Esophagus mucosa (tissue), 1 donor: ENCODE measurements at places on chromosomes 11 and 22.

GRCh38 chr11:96143041-96143521, 199.9 kb downstream of the MAML2 start:
- ATAC-seq = no peak

GRCh38 chr11:112525270-112525669, 264.6 kb upstream of the PLET1 start:
- ATAC-seq = peak; percentile 72

- no peak for ATAC-seq
Observed at GRCh38 chr11:71843858-71844257, 10.9 kb downstream of the DEFB108B start.

GRCh38 chr22:33006220-33006954, 51.8 kb downstream of the SYN3 start:
- ATAC-seq = peak; percentile 82

GRCh38 chr11:28448186-28448585, 340.0 kb downstream of the METTL15 start:
- no peak for ATAC-seq

DNA sequence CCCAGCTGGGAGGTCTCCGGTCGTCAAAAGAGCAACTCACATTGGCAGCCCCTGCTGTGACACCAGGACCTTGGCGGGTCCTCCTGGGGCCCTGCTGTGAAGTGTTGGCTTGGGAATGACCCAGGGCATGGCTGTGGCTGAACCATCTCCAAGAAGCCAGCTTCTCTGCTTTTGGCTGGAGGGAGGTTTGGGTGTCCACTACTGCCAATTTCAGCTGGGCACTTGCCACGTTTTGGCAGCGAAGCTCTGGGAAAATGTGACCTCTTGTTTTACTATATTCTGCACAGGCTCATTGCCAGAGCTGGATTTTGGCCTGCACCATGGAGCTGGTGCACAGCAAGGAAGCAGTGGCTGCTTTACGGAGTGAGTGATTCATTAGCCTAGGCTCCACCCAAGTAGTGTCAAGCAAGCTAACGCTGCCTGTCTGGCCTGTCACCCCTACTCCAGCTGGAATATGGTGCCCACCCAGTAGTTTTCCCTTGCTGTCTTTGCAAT, 24.3 kb upstream of the SMCO4 start:
- ATAC-seq = peak; percentile 69

- no peak for ATAC-seq
Observed at GRCh38 chr11:75565916-75566762, 4.1 kb downstream of the SERPINH1 start.

DNA sequence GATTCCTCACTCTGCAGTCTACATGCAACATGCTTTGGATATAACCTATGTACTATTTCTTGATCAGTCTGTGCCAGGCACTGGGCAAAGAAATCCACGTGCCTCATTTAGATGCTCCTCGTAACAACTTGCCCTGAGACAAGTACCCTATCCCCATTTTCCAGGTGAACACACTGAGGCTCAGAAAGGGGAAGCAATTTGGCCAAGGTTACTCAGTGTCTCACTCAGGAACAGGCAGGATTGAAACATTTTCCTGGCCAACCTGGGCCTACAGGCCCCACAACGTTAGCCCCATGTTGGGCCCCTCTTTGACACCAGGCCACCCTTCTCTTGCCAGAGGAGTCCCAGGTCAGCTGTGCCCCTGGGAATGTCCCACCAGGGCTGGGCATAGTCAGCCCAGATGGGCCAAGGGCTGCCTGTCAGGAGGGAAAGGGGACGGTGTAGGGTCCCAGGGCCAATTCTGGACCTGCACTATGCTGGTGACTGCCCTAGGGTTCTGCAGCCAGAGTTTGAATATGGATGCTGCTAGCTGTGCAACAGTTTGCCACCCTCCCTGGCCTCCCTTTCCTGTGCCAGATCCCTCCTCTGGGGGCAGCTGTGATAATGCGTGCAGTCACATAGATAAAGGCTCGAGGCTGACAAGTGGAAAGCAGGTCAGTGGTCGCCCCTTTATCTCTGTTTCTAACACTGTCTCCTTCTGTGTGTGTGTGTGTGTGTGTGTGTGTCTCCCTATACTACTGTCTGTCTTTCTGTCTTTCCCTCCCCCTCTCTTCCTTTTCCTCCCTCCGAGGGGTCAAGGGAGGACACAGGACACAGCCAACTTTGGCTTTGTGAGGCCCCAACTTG, 10.4 kb upstream of the EMID1 start:
- peak; percentile 33 for ATAC-seq

- no peak for ATAC-seq
Observed at GRCh38 chr11:31397239-31397834, 27.7 kb downstream of the DNAJC24 start.

- ATAC-seq = no peak
Observed at GRCh38 chr11:3613998-3614741, 27.6 kb downstream of the ART5 start.

DNA sequence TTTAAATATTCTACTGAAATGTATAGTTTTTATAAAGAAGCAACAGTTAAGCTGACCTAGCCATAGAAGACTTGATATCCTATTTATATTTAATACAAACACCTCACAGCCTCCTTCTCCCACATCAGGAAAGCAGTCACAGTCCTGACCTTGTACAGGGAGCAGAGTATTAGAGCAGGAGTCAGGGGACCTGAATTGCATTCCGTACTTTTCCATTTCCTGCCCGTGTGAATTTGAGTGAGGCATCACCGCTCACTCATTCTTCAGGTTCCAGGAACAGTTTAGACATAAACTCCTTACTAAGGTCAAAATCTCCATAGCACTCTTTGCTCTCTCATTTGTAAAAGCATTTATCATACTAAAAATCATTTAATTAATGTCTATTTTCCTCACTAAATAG, 482.5 kb upstream of the FAT3 start:
- ATAC-seq = no peak

DNA sequence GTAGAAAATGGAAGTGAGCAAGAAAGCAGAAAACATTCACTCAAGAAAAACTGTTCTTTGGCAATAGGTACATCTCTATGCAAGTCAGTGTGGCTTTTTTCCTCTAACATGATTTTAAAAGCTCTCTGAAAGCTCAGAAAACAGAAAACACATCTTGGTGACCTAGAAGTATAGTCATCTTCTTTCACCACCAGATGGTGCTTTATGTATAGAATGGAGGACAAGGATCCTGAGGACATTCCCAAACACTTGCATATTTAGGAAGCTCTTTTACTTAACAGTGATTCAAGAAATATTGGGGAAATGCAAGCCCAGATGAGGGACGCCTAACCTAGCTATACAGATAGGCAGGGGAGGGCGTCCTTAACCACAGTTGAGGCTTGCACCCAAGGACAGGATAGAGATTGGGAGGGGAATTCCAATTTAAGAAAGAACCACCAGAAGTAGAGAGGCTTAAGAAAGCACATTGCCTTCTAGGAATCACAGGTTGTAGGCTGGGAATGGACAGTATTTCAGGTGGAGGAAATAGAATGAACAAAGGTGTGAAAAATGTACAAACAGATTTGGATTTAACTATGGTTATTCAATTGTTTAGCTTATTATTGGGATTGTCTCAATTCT, 13.8 kb upstream of the CCDC81 start:
- ATAC-seq = no peak

DNA sequence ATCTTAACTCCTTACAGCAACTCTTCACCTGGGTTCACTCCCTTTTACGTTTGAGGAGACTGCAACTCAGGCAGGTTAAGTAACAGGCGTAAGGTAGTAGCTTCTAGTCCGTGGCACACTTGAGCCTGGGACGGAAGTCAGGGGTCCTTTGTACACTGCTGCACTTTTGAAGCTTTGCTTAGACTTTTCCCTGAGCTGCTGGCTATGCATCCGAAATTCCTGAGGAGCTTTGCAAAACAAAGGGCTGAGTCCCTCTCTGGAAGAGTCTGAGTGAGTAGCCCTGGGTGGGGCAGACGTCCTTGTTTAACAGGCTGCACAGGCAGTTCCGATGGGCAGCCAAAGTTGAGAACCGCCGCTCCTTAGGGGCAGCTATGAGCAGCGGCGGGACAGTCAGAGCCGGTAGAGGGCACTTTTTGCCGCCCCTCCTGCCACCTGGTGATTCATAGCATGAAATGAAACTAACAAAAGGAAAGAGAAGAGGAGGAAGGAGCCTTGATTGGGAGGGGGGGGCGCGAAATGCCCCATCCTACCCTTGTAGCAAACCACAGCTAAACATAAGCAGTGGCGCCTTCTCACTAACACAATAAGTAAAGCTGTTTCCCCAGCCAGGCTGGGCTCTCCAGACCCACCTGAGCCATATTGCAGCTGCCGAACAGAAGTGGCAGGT, 1.4 kb downstream of the TMEM109 start:
- peak; percentile 77 for ATAC-seq

GRCh38 chr11:27761356-27761755, 61.1 kb upstream of the BDNF start:
- no peak for ATAC-seq

- ATAC-seq = peak; percentile 65
Observed at GRCh38 chr22:46287873-46288751, 8.6 kb upstream of the GTSE1 start.

DNA sequence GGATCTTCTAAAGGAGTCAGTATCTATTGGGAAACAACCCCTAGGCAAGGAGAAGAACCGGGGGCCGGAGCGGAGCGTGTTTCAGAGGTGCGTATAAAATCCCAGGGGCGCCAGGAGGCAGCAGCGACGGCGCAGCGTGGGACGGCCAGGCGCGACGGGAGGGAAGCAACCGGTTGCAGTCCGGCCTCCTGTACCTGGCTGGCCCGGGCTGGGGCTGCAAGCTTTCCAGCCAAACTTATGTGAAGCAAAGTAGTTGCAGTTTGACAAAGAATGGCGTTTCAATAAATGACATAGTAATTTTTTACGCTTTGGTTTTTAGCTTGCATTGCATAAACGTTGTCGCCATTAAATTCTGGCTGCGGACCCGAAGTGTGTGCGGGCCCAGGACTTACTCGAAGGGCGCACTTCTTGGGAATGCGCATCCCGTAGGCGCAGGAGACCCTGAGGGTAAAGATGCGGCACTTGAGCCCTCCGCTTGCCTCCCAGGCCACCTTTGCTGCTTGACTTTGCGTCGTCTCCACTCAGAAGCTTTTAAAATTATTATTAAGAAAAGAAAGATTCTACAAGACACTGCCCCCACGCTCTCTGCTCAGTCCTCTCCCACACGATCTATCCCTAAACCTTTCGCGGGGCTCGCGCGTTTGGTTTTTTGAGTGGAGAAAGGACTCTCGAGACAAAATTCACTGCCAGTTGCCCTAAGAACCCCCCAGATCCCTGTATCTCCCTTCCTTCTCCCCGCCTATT, 1.6 kb upstream of the WT1 start:
- ATAC-seq = no peak

DNA sequence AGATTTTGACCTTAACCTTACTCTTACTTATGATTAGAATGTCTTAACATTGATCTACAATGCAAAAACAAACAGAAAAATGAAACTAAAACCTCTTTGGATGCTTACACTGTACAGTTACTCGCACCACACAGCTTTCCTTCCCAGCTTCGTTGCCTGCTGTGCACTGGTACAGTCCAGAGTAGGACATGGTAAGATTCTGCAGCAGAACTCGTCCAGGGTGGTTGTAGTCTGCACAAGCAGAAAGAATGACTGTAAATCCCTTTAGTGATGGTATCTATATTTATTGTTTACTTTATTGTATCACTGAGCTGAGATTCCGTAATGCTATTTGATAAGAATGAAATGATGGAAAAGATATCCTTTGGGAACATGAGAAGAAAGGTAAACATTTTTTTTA, 21.0 kb upstream of the HSPA8 start:
- ATAC-seq = no peak

DNA sequence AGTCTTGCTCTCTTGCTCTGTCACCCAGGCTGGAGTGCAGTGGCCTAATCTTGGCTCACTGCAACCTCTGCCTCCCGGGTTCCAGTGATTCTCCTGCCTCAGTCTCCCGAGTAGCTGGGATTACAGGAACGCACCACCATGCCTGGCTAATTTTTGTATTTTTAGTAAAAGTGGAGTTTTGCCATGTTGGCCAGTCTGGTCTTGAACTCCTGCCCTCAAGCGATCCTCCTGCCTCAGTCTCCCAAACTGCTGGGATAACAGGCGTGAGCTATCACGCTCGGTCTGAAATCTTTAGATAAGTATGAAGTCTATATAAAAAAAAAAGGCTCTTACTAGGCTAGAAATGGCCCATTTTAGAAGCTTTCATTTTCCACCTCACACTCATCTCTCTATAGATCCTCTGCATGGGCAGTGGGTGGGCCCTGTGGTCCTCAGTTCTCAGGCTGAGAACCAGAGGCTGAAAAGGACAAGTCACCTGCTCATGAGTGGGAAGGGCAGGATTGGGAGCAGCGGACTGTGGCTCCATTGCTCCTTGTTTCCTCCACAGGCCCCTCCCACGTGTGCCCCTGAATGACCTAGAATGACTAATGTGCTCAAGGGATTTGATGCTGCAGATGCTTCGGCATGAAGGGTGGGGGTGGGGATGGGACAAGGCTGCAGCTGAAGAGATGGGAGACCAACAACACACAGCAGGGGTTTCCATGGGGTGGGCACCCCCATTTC, 19.8 kb upstream of the PRAME start:
- no peak for ATAC-seq

DNA sequence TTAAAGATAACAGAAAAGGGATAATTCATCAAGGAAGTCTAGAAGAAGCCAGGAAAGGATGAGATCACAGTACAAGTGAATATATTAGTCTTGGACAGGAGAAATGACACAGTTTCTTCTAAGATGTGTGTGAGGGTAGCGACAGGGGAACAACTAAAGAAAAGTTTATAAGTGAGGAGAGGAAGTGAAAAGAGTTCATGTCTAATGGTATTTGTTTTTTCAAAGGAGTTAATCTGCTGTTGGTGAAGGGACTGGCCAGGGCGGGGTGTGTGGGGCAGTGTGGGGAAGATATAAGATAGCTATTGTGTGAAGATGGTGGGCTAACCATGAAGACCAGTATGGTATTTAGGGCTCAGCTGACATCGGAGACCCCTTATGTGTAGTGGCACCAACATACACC, 7.6 kb upstream of the PPFIBP2 start:
- ATAC-seq = no peak

GRCh38 chr11:119188887-119189286, 3.6 kb downstream of the NHERF4 start:
- ATAC-seq = no peak

DNA sequence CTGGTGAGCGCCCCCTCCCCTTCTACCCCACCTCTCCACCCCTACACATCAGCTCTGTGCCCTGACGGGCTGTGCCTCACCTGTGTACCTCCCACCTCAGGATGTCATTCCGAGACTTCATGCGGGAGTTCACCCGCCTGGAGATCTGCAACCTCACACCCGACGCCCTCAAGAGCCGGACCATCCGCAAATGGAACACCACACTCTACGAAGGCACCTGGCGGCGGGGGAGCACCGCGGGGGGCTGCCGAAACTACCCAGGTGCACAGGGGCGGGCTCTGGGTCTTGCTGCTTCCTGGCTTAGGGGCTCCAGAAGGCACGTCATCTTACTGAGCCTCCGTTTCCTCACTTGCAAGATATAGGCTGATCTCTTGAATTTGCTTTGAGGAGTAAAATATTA, 6.8 kb downstream of the CAPN1 start:
- ATAC-seq = no peak
